ENCODE measurements at places on chromosomes 1 and 21.

GRCh38 chr1:169468982-169469381 lies 16.8 kb downstream of the SLC19A2 start:
- DNase-seq: no peak

- no peak for DNase-seq
Measured at GRCh38 chr1:60527567-60527966, 454.0 kb upstream of the C1orf87 start.

DNA sequence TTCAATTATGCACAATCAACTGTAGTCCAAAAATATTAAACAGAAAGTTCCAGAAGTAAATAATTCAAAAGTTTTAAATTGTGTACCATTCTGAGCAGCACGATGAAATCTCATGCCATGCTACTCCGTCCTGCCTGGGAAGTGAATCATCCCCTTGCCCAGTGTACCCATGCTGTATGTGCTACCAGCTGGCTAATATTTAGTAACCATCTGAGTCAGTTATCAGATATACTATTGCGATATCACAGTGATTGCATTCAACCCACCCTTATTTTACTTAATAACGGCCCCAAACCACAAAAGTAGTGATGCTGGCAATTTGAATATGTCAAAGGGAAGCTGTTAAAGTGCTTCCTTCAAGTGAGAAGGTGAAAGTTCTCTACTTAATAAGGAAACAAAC lies 56.2 kb downstream of the EVI5 start:
- DNase-seq: no peak

GRCh38 chr1:22887491-22887890 lies 85.2 kb downstream of the LACTBL1 start:
- no peak for DNase-seq

- no peak for DNase-seq
Measured at GRCh38 chr1:151839457-151840403, at the start of gene C2CD4D. Gene C2CD4D, minus strand, starts transcription at chr1:151839820. Its CDS starts 831 bp downstream, at chr1:151838989.

DNA sequence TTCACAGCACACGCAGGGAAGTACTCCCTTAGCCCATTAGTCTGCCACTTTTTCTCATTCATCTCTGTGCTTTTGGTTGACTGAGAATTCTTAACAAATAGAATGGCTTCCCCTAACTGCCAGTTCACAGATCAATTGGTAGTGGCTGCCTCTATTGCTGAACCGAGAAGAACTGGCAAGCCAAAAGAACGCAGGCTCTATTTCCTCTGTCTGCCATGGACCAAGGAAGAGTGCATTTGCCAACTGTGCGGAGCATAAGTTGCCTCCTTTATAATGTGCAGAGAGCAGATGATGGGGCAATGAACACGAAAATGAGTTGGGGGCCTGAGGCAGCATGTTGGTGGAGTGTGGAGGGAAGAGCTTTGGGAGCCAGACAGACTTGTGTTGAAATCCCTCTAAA lies 483.1 kb upstream of the CAMK1G start:
- no peak for DNase-seq

DNA sequence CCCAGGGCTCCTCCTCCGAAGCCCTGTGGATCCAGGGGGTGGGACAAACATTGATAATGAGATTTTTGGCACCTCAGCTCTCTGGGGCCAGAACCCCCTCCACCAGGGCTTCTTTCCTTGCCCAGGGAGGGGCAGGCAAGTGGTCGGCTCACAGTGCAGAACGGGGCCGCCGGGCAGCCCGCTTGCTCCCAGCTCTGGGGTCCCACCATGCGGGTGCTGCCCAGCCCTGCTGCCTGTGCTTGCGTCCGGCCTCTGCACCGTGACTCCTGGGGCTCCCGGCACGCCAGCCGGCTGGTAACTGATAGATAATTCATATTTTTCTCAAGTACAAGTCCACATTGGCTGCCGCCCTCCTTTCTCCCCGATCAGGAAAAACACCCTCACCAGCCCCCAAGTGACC lies 42.0 kb upstream of the CCDC27 start:
- no peak for DNase-seq

DNA sequence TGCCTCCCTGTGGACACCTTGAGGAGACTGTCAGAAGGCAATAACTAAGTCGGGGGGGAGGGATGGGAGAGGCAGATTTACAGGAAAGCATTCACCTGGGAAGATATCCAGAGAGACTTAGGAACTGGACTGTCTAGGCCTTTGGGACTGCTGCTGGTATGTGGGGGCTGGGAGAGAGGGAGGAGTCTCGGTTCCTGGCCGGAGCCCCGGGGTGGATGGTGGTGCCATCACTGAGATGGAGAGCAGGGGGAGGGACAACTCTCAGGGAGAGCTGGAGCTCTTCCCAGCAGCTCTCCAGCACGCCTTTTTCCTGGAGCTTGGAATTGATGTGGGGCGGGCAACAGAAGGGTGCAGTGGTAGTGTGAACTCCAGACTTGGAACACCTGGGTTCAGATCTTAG lies 22.1 kb downstream of the PTPRF start:
- DNase-seq: no peak

- no peak for DNase-seq
Measured at GRCh38 chr1:178323067-178323466, 173.7 kb downstream of the CLEC20A start.

DNA sequence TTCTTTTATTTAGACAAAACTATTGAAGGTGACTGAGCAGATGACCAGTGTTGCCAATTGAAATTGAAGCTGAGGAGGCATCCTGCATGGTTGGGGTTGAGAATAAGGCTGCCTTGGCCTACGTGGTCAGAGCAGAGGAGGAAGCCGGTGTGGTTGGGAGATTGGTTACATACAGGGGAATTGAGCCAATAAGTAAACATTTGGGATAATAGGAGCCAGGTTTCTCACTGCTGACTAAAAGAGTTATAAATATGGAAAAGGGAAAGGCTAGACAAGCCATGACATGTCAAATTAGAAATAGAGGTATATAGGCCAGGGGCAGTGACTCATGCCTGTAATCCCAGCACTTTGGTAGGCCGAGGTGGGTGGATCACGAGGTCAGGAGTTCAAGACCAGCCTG lies 15.8 kb downstream of the SNX7 start:
- no peak for DNase-seq

- DNase-seq: no peak
Measured at GRCh38 chr21:33244082-33244778, 14.5 kb downstream of the IFNAR2 start.

DNA sequence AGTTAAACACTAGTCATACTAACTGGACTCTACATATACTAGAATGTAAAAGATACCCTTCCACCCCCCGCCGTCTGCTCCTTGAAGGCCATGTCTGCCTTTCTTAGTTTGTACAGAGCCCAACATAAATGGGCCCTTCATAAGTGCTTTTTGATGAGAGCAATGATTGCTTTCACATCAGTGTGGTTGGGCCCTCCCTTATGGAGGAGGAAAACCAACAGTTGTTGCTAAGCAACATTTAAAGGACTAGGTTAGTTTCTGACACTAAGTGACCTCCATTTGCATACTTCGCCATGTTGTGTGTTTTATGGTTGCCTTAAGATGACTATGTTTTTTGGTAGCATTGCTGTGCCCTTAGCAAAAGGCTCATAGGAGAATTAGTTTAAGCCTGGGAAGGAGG lies 182.0 kb upstream of the SGIP1 start:
- DNase-seq: no peak

DNA sequence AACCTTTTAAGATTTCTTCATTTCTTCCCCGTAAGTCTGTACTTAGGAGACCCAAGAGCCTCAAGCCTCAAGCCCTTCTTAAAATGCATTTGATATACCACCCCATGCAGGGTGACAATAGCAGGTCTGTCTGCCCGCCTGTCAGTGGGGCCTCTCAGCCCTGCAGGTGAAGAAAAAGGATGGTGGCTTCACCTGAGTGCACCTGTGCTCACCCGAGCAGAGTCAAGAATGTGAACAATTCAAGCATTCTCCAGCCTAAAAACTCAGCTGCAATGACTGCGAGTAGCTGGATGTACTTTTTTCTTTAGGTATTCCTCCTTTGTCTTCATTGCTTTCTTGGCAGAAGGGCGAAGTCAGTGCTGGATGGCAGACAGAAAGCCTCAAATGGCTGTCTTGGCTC lies 203.3 kb downstream of the LMX1A start:
- no peak for DNase-seq

GRCh38 chr1:38121231-38121680 lies 74.7 kb upstream of the POU3F1 start:
- DNase-seq: no peak

- DNase-seq: no peak
Measured at GRCh38 chr1:156814571-156815260, 1.9 kb downstream of the SH2D2A start.

- DNase-seq: peak; percentile 24
Measured at GRCh38 chr1:21946836-21947587, 9.9 kb upstream of the HSPG2 start.

DNA sequence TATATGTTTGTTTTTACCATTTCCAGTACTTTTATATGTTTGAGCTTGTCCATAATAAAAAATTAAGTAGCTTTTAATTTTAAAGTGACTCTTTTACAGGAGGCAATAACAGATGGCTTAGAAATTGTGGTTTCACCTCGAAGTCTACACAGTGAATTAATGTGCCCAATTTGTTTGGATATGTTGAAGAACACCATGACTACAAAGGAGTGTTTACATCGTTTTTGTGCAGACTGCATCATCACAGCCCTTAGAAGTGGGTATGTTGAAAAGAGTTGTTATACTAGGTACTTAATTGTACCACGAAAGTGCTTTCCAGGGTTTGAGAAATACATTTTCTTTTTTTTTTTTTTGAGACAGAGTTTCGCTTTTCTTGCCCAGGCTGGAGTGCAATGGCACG lies 46.1 kb downstream of the RNF2 start:
- no peak for DNase-seq

- DNase-seq: no peak
Measured at GRCh38 chr1:7225711-7226505, 440.7 kb downstream of the CAMTA1 start.

DNA sequence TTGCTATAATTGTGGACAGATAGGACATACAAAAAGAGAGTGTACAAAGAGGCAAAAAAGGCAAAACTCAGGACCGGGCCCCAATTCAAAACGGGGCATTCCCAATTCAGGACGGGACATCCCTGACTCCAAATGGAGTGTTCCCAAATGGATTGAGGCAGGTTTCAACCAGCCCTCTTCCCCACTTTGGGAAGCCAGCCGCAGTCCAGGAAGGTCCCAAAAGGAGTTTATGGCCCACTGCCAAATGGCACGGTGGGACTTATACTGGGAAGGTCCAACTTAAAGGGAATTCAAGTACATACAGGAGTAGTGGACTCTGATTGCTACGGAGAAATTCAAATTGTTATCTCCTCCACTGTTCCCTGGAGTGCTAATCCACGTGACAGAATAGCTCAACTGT lies 3.5 kb upstream of the ZNF669 start:
- no peak for DNase-seq

GRCh38 chr1:19035377-19036040 lies 79.0 kb upstream of the IFFO2 start:
- no peak for DNase-seq

DNA sequence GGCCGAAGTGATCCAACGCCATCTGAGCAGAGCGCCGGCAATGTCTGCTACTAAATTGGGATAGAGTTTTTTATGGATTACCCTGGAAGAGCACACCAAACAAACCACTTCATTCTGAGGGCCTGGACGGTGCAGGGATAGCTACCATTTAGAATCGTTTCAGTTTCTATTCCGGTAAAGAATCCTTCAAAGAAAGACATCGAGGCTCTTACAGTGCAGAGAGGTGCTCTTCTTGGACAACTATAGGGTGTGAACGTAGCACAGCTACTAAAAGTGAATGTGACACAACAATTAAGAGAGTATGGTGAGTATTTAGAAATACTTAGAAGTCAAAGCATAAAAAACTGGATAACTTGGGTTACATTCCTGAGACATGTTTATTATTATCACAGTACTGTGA lies 16.1 kb downstream of the HIVEP3 start:
- no peak for DNase-seq

GRCh38 chr1:25872713-25873112 lies 2.8 kb downstream of the PAQR7 start:
- DNase-seq: no peak

DNA sequence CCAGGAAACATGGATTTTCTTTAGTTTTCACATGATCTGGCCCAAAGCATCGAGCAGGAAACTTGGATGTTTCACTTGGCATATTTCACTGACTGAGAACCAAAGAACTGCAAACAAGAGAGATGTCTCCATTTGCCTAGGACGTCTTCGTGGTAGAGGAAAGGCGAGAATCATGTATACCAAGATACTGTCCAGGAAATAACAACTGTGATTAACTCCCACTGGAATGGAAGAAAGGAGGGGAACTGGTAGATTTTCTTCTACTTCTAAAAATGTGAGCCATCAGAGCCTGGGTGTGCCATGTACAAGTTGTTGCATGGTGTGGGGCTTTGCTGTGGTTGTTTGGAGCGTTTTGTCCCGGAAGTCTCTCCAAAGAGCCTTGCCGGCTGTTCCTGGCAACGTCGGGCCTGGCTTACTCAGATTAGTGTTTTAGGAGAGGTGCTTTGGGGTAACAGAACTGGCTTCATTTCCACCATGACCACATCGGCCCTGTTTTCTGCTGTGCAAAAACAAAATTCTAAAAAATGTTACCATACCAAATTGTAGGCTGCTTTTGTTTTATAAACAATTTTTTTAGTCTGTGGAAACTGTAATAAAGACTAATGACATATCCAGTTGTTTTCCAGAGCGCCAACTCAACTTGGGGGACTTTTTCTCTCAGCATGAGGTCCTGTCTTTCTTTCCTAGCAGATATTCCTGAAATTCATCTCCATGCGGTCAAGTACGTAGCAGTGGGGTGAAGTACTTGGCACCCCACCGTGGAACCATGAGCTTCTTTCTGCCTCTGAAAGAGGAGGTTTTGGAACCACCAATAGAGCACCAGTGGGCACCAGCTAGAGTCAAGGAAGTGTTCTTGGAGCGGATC lies 118.3 kb downstream of the TM2D1 start:
- no peak for DNase-seq

DNA sequence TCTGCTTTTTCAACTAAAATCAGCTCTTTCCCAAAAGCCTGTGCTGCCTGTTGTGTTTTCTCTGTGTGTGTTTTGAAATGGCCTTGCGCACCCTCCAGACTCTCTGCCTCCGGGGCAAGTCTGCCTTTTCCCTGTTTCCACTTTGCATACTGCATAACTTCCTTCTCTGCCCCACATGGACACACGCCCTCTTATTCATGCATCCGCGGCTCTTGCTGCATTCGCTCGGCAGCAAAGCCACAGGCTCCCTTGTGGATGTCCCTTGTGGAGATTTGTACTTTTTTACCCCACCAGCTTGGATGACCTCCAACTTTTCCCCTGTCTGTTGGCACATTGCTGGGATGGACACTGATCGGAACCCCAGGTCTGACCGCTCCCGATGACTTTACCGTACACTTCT lies 147.6 kb downstream of the ADSS2 start:
- no peak for DNase-seq

DNA sequence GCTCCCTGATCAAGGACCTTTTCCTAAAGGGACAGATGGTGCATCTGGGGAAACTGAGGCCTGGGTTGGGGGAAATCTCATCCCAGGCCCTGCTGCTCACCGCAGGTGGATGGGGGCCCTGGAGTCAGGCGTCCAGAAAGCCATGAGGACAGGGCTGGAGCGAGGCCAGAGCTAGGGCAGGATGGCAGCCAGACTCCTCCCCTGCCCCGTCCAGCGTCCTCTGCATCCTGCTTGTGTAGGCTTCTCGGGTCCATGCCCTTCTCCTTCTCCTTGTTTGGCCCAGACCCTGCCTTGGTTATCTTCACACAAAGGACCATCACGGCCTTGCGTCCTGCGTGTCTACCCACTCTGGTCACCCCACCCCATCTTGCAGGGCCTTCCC lies 43.0 kb downstream of the TRIM11 start:
- DNase-seq: no peak
